ENCODE measurements at places on chromosomes 5 and 9.
A peak's percentile ranks its signal among the peaks of the same experiment; 100 is the strongest.

- DNase-seq = no peak
Measured at GRCh38 chr5:96875791-96876291, 459 bp upstream of the ERAP2 start.

DNA sequence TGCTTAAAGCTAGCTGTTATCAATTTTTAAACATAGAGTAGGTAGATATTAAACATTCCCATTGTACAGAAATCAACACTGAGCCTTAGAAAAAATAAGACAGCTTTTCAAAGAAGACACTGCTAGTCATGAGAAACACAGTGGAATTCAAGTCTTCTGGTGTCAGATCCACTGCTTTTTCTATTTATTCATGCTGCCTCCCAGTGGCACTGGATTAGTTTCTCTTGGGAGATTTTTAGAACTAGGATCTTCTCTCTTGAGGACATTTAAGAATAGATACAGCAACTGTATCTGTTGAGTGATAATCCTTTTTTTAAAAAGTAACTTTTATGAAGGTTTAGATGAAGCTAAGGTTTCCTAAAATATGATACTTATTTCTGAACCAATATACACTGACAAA lies 1635.4 kb upstream of the C9orf72 start:
- no peak for DNase-seq

- DNase-seq = no peak
Measured at GRCh38 chr9:5611321-5612184, 17.4 kb upstream of the RIC1 start.

- no peak for DNase-seq
Measured at GRCh38 chr5:141338538-141339306, at the start of gene PCDHGA2. Gene PCDHGA2 (plus strand): TSS chr5:141338760.

- no peak for DNase-seq
Measured at GRCh38 chr5:125698420-125698819, 724.8 kb upstream of the GRAMD2B start.

GRCh38 chr5:139379626-139380449 lies 3.3 kb downstream of the SLC23A1 start:
- no peak for DNase-seq

GRCh38 chr9:13450723-13451122 lies 171.2 kb upstream of the MPDZ start:
- DNase-seq = no peak

GRCh38 chr5:54480296-54480695 lies 24.8 kb downstream of the HSPB3 start:
- no peak for DNase-seq

- no peak for DNase-seq
Measured at GRCh38 chr5:94544031-94544650, 74.3 kb downstream of the KIAA0825 start.

DNA sequence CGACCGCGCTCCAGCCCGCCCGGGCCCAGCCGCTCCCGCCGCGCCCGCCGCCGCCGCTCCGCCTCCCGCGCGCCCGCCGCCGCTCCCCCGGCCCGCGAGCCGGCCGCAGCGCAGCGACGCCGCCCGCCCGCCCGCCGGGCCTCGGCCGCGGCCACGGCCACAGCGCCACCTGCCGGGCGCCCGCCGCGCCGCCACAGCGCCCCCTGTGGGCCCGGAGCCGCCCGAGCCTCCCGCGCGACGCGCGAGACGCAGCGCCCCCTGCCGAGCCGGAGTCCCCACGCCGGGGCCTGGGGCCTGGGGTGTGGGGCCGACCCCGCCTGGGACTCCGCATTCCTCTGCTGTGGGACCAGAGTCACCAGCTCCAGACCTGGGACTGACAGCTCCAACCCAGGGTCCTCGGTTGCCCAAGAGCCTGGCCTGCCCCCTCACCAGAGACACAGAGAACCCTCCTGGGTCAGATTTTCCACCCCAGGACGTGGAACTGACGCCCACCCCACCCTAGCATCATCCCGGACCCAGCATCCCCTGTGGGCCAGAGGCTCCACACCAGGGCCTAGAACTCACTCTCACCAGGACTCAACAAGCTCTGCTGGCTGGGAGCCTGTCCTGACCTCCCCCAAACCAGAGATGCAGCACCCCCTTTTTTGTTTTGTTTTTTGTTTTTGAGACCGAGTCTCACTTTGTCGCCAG lies at the start of gene RAPGEF1:
Gene RAPGEF1 (minus strand): TSS at position 118 of the 690 bp plus-strand sequence. CDS start 246 bp downstream, outside the sequence.
- DNase-seq = peak; percentile 79

GRCh38 chr9:84668196-84669012 lies 1.1 kb upstream of the NTRK2 start:
- DNase-seq = peak; percentile 39

GRCh38 chr5:154221371-154221896 lies 30.9 kb downstream of the GALNT10 start:
- peak; percentile 21 for DNase-seq

DNA sequence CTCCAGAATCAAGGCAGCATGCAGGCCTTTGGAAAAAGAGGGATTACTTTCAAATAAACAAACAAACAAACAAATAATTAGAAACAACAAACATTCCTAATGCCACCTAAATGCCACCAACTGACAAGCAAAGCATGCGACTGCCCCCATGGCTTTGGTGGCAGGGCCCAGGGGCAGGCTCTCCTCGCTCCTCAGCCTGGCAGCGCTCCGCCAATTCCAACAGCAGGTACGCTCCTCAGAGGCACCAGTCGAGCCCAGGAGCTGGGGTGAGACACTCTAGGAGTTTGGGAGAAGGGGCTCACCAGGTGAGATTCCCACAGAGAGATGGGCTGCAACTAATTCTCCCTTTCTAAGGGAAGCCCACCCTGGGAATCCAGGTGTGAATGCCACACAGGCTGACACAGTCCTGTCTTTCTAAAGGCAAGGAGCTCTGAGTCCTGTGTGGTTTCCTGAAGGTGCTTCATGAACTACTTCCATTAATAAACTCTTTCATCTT lies 27.8 kb downstream of the CSF2 start:
- DNase-seq = no peak

- DNase-seq = peak; percentile 10
Measured at GRCh38 chr5:34957857-34958690, 28.7 kb downstream of the DNAJC21 start.

GRCh38 chr5:44331471-44332050 lies 57.7 kb downstream of the FGF10 start:
- no peak for DNase-seq

- DNase-seq = no peak
Measured at GRCh38 chr5:50715001-50715400, 48.6 kb downstream of the PARP8 start.

GRCh38 chr9:122036988-122037387 lies 56.1 kb downstream of the TTLL11 start:
- no peak for DNase-seq

Data from left colon (tissue), 2 donors.